Head of caudate nucleus (tissue), 42 donors: ENCODE measurements at places on chromosomes 3 and 15.

- no peak for DNase-seq
Measured at GRCh38 chr3:169701457-169701856, 37.9 kb upstream of the MECOM start.

GRCh38 chr3:174955513-174956016 is 96.4 kb downstream of the NAALADL2 start:
- DNase-seq, result no peak

DNA sequence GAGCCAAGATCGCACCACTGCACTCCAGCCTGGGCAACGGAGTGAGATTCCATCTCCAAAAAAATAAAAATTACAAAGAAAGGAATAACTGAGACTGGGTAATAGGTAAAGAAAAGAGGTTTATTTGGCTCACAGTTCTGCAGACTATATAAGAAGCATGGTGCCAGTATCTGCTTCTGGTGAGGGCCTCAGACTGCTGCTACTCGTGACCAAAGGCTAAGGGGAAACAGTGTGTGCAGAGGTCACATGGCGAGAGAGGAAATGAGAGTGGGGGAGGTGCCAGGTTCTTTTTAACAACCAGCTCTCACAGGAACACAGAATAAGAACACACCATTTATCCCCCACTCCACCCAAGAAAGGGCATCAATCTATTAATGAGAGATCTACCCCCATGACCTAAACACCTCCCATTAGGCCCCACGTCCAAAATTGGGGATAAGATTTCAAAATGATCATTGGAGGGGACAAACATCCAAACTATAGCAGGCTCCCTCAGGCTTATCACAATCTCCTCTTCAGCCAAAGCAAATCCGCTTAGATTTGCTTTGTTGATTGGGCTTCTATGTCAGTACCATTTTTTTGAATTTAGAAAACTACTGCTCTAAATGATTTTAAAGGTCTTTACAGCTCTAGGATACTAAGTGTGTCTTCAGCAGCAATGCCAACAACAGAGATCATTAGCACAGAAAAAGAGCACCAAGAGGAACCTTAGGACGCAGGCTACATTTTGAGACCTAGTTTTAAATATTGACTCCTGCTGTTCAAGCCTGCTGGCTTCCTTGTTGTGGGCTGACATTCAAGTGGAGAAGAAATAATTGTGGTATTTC is 84.2 kb upstream of the TBL1XR1 start:
- DNase-seq, result no peak

- no peak for DNase-seq
Measured at GRCh38 chr3:2967871-2968270, 142.3 kb downstream of the IL5RA start.

DNA sequence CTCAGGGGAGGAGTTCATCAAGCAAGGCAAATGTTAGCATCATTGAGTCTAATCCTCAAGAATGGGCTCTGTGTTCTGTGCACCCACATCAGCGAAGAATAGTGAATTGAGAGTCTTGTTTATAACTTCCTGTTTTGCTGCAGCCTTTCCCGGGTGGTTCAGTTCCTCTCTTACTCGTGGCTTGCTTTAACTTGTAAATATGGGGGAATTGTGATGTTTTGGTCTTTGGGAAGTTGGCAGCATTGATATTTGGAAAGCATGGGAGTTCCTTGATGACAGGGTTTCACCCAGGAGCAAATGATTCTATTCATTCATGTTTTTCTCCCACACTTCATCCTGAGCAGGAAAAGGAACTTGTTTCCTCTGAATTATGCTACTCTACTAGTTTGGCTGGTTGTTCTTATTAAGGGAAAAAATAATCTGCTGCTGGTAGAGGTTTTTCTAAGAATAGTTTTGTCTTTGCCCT is 40.4 kb downstream of the GPD1L start:
- DNase-seq, result peak; percentile 29

- no peak for DNase-seq
Measured at GRCh38 chr3:115804200-115804599, 180.9 kb downstream of the GAP43 start.

GRCh38 chr3:40189118-40189517 is 120.4 kb upstream of the EIF1B start:
- no peak for DNase-seq

- no peak for DNase-seq
Measured at GRCh38 chr3:153463895-153464294, 301.9 kb downstream of the RAP2B start.

DNA sequence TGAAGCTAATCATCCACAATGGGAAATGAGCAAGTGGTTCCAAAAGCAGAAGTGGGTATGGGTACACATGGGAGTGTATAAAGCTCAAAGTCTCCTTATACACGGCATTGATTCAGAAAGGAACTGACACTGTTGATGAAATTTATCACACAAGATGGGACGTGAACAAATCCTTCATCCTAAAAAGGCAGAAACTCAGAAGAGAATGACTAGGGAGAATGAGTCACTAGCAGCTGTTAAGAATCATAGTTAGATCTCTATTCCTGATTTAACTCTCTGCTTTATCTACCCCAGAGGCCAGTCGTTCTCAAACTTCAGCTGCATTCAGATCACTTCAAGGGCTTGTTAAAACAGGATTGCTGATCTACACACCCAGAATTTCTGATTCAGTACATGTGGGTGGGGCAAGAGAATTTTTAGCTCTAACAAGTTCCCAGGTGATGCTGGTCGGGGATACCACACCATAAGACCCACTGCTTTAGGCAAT is 97.7 kb upstream of the PHLDB2 start:
- no peak for DNase-seq

DNA sequence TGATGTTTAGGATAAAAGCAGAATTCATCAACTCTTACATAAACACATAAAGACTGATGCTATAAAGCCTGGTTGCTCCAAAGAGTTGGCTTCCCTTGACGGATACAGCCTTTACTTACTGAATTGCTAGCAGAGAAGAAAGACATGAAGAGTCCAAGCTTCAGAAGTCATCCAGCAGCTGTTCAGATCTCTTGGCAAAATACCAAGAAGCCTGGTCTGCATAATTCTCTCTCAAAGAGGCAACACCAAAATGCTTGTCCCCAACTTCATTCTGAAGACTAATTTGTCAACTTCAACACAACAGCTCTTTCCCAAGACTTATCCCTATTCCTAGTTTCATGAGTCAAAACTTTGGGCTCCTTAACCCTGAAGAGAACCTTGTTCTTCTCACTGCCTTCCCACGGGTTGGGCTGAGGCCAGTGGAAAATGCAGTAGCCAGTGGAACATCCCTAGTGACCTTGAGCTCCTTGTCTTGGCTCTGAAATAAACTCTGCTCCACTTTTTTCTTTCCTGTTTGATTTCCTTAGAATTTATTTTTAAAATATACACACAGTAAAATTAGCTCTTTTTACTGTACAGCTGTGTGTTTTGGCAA is 119.2 kb upstream of the THBS1 start:
- no peak for DNase-seq

GRCh38 chr3:81170298-81170697 is 591.1 kb downstream of the GBE1 start:
- DNase-seq, result no peak

DNA sequence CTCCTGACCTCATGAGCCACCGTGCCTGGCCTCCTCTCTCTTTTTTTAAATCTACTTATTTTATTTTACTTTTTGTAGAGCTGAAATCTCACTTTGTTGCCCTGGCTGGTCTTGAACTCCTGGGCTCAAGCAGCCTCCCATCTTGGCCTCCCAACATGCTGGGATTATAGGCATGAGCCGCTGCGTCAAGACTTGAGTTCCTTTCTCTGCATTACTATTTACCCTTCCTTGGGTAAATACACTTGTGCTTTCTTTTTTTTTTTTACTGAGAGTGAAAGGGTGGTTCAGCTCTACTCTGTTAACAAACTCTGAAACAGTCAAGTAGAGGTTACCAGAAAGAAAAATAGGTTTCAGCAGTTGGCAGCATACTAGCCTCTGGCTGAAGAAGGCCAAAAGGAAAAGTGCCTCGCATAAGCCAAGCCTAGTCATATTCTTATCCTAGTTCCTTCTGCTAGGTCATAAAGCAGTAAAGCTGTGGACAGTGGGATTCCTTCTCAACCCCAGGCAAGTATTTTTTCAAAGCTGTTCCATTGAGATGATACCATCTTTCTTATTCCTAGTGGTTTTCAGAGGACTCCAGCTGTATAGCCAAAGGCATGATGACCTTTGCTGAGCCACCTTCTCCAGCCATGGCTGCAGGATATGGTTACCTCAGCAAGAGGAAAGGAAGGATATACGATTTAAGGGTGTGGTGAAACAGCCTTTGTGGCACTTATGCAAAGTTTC is 135.1 kb downstream of the RBPMS2 start:
- DNase-seq, result no peak

DNA sequence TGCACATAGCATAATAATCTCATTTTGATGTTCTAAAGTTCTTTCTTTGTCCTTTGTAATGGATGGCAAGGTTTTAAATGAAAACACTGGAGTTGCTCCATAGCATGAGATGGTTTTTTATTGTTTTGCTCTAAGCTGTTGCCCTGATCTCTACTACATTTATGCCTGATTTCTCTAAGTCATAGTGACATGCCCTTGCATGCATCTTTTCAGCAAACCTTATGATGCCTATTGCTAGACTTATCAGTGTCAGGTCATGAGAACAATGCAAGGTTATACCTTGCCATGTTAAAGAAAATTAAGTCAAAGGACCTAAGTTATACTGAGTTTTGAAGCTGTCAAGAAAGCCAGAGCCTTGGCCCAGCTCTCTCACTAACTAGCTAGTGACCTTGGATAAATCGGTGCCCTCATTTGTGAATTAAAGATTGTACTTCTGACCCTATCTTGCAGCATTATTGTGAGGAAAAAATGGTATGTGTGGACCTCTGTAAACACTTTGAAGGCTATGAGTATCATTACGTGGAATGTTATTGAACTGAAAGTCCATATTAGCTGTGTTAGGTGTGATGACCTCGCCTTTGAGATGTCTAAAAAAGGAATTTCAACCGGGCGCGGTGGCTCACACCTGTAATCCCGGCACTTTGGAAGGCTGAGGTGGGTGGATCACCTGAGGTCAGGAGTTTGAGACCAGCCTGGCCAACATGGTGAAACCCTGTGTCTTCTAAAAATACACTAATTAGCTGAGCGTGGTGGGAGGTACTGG is 256.4 kb upstream of the UBE2E1 start:
- no peak for DNase-seq

GRCh38 chr3:133570139-133570936 is 3.1 kb upstream of the CDV3 start:
- DNase-seq, result no peak

DNA sequence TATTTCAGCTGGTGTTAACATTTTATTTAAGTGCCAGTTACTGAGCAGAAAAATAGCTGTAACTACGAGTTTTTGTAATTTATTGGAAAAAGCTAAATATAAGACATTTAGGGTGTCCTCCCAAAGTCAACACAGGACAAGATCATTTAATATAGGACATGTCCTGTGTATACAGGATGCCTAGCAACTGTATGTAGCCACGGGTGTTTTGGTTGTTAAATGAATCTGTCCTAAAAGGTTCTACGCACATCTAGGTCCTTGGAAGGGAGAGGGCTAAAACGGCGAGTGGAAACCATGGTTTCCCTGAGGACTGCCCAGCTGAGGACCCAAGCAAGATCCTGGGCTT is 565 bp upstream of the ZNF621 start:
- DNase-seq, result no peak

DNA sequence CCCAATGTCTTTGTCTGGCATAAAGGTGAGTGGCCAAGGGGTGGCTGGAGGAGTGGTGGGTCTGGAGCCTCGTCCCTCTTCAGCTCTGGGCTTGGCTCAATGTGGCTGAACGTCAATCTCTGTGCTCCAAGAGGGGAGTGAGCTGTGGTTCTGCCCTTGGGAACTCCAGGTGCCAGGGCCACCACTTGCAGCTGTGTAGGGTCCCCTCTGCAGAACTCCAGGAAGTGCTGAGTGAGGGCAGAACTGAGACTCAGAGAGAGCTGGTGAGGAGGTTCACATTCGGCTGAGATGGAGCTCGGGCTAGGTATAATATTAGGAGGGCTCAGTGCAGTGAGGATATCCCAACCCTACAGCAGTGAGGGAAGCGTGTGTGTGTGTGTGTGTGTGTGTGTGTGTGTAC is 11.6 kb downstream of the DUOX1 start:
- DNase-seq, result no peak

DNA sequence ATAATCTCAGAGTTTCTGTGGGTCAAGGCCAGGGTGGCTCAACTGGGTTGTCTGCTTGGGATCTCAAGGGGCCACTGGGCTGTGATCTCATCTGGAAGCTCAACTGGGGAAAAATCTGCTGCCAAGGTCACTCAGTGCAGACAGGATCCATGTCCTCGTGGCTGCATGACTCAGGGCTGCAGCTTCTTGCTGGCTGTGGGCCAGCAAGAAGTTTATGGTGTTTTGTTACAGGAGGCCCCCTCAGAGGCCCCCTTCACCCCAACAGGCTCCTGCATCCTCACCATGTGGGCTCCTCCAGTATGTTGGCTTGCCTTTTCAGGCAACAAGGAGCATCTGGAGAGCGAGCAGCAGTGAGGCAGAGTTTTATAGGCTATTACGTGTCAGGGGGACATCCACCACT is 14.6 kb downstream of the OCA2 start:
- no peak for DNase-seq

GRCh38 chr3:188818282-188818681 is 353.5 kb upstream of the TPRG1 start:
- no peak for DNase-seq

- DNase-seq, result no peak
Measured at GRCh38 chr15:67784090-67784781, 41.1 kb upstream of the SKOR1 start.

DNA sequence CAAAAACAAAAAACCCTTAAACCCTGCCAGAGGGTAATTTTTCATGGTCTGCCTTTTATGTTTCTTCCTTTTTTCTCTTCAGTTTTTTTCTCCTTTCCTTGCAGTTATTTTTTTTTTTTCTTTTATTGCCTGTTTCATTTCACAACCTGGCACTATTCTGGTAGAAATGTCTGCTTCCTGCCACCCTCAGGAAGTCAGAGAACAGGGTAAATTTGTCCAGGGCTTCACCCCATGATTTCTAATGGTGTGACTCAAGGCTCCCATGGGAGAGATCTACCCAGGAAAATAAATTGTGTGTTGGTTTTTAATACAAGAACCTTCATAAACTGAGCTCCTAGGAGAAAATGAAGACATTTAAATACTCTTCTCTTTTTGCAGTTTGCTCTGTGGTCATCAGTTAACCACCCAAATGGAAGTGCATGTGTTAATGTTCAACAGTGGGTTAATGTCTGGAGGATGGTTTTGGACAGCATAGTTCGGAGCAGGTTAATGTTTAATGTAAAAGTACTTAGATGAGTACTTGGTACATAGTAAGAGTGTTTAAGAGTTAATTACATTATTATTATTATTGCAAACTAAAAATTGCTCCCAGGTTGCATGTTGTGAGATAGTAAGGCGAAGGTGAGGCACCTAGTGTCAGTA is 45.9 kb downstream of the CGNL1 start:
- DNase-seq, result no peak

- no peak for DNase-seq
Measured at GRCh38 chr3:23198801-23199200, 4.3 kb upstream of the UBE2E2 start.

DNA sequence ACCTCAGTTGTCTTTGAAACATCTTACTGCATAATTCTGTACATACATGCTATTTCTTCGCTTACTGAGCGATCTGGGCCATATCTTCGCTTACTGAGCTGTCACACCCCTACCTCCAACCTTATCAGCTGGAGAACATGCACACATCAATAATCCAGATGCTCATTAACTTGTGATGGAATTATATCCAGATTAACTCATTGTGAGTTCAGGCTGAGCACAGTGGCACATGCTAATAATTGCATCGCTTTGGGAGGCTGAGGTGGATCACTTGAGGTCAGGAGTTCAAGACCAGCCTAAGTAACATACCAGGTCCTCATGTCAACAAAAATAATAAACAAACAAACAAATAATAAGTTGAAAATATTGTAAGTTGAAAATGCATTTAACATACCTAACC is 19.3 kb upstream of the ANXA2 start:
- no peak for DNase-seq
